ENCODE measurements at places on chromosomes 1 and 21.

GRCh38 chr21:44532712-44533111 is 7.3 kb downstream of the KRTAP10-1 start:
- no peak for DNase-seq

DNA sequence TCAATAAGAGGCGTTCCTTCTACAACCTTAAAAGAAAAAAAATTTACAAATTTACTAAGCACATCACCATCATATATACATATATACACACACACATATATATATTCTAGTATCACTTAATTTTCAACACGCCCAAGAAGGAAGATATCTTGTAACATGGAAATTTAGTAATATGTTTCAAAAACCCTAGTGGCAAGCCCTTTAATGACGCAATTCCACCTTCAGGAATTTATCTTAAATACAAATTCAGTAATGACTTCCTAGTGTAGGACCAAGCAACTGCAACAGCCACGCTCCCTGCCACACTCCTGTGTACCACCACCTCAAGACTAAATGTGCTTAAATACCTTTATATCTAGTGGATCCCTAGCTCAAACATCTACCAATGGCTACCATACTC is 12.5 kb downstream of the LBR start:
- DNase-seq, result no peak

- no peak for DNase-seq
Observed at GRCh38 chr21:46226920-46227599, 1.5 kb downstream of the LSS start.

DNA sequence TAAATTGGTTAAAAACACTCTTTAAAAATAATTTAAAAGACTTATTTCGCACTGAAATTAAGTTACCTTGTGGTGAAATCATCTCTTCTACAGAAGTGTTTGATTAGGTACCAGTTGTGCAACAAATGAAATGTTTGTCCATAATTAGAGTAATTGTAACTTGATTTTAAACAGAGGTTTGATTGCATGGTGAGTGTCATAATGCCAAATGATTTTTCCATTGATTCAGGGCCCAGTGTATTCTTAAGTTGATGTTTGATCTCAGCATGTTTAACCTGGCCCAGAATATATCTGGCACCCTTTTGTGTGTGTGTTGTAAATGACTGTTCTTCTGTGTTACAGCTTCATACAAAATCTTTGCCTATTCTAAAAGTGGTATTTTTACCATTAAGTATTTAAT is 28.5 kb downstream of the LRRC8B start:
- DNase-seq, result no peak

GRCh38 chr1:236746785-236747184 is 48.3 kb upstream of the MTR start:
- no peak for DNase-seq

DNA sequence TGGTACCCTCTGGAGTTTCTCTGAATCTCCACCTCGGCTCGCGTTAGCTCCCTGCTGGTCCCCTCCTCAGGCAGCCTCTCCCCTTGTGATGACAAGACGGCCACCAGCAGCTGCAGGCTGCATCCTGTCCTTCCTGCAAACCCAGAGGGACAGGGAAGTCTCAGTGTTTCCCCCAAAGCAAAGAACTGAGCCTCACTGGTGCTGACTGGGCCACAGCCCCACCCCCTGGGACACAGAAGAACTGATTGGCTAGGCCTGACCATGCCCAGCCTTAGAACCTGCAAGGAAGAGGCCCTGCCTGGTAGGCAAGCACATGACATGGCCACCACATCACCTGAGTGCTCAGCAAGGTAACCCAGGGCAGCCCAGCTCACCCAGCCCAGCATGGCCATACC is 34.6 kb downstream of the TMEM51 start:
- DNase-seq, result no peak

DNA sequence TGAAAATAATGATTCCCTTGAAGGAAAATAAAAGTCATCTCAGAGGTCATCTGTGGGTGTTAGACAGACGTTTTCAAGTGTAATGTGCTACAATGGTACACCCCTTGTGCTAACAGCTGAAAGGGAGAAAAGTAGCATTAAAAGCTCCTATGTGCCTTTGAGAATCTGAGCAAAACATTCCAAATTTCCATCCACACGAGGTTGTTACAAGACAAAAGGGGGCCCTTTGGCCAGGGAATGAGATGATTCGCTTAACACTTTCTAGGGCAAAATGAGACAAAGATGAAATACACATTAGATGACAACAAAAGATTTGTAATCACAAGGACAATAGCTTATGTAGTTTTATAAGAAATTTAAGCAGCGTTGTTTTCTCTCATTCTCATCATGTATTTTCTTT is 303.6 kb downstream of the LMX1A start:
- DNase-seq, result no peak

DNA sequence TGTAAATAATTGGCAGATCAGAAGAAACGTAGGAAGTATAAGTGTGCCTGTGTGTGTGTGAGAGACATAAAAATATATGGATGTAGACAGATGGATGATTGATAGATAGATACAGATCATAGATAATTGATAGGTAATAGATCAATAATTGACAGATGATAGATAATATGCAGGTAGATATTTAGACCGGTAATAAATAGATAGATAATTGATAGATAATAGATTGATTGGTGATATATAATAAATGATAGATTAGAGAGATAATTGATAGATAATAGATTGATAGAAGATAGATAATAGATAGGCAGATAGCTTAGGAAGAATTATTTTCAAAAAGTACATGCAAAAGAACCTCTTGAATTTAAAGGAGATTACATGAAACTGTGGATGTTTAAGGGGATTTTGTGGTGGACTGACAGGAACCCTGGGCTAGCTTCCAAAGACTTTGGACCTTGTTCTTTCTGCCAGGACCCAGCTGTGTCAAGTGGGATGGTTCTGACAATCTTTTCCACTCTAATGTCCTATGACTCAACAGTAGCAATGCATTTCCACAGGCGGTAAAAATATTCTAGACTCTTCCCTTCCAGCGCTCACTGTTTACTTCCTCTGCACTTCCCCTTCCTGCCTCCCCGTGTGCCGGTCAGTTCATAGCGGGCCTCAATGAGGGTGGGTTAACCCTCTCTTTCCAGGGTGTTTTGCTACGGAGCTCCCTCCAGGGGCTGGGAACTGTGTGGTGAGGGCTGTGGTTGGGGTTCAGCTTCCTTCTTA is 39.4 kb downstream of the KCNJ15 start:
- no peak for DNase-seq

- no peak for DNase-seq
Observed at GRCh38 chr1:24528744-24529143, 26.1 kb downstream of the RCAN3 start.

GRCh38 chr1:230165536-230165935 is 98.5 kb downstream of the GALNT2 start:
- DNase-seq, result no peak

GRCh38 chr21:40402884-40403582 is 443.9 kb downstream of the DSCAM start:
- DNase-seq, result no peak

DNA sequence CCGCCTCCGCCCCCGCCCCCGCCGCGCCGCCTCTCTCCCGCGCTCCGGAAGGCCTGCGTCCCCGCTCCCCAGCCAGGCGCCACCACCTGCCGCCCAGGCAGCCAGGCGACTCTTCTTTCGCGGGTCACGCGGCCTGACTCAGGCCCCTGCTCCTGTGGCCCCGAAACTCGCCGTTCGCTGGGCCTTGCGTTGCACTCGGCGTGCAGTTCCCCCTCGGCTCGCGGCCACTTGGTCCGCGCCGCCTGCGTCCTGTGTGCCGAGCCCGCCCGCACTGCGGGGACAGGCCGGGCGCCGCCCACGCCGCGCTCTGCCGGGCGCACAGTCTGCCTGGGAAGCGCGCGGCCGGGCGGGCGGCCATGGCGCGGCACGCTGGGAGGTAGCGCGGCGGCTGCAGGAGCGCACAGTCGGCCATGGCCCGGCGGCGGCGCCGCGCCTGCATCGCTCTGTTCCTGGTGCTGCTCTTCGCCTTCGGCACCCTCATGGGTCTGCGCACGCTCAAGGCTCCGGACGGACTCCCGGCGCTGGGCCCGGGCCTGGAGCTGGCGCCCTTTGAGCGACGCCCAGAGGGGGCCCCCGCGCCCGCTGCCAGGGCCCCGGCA is at the start of gene MANEAL:
Gene MANEAL (plus strand): TSS at position 75 of the 599 bp plus-strand sequence. CDS start 336 bp downstream, at position 411.
- DNase-seq, result peak; percentile 11

GRCh38 chr1:247114351-247115140 is 10.4 kb upstream of the ZNF669 start:
- DNase-seq, result no peak

DNA sequence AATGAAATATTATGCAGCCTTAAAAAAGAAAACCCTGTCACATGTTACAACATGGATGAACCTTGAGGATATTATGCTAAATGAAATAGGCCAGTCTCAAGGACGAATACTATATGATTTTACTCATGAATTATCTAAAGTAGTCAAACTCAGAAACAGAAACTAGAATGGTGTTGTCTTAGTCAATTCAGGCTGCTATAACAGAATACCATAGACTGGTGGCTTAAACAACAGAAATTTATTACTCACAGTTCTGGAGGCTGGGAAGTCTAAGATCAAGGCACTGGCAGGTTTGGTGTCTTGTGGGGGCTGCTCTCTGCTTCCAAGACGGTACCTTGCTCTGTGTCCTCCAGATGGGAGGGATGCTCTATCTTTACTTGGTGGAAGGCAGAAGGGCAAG is 113.8 kb upstream of the DNAH14 start:
- DNase-seq, result no peak

GRCh38 chr1:8541961-8542521 is 224.1 kb downstream of the SLC45A1 start:
- DNase-seq, result no peak

DNA sequence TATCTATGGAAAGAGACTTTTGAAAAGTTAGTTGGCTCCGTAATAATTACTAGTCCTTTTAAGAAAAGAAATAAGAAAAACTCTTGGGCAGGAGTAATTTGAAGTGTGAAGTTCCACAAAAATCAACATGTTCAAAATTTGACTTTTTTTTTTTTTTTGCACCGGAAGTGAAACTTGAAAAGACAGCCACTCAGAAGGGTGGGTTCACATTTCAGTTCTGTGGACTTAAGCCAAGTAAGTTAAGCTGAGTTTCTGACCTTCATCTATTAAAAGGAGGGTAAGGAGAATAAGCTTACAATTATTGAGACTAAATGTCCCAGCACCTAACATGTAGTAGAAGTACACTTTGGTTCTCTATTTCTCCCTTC is 11.0 kb downstream of the RO60 start:
- DNase-seq, result no peak

DNA sequence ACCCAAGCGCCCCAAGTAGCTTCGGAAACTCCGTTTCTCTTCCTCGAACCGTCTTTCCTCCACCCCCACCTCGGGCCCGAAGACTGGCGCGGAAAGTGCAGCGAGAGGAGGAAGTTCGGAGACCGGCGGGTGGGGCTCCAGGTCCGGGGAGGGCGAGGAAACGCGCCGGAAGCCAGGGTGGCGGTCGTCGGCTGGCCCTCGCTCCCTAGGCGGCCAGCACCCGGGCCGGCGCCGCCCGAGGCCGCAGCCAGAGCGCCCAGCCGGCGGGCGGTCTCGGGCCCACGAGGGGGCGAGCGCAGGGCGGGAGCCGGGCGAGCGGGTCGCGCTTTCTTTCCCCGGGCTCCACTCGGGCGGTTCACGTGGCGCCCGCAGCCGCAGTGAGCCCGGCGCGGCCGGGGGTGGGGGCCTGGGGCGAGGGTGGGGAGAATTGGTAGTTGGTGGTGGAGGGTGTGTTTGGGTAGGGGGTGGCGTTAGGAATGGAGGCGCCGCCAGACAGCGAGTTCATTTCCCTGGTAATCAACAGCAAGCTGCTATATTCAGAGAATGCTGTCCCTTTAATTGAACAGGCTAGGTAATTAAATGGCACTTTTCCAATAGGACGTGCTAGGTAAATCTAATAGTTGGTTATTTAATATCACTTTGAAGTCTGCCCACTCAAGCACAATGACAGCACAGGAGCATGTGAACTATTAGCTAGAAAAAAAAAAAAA is 6.7 kb downstream of the LMO4 start:
- DNase-seq, result no peak

- no peak for DNase-seq
Observed at GRCh38 chr1:6922096-6922931, 137.1 kb downstream of the CAMTA1 start.

GRCh38 chr1:9865724-9866123 is 42.0 kb upstream of the CLSTN1 start:
- no peak for DNase-seq

DNA sequence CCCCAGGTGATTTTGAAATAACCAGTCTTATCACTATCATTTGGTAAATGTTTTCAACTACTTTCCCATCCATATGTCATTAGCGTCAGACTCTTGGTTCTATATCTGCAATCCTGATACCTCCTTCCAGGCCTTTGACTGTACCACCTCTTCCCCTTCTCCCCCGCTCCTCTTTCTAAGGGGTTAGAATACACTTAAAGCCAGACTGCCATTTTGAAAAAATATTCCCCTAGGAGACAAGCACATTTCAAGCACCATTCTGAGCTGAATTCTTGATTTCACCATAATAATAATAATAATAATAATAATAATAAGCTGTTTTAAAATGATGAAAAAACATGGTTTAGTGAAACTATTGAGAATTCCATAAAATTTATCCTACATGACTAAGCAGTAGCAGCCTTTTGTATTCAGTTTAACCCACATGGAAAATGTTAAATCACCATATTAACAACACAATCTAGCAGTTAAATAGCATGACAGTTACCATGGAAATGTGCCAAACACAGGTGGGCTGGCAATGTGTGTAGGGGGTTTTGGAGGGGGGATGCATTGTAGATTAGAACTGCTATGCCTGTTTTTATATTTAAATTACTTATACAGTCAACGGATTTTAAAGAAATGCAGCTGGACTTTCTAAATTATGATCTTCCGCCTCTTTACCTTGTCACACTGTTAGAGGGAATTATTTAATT is 480.2 kb upstream of the DEPDC1 start:
- no peak for DNase-seq

GRCh38 chr1:244384066-244384465 is 67.6 kb downstream of the ADSS2 start:
- DNase-seq, result no peak

DNA sequence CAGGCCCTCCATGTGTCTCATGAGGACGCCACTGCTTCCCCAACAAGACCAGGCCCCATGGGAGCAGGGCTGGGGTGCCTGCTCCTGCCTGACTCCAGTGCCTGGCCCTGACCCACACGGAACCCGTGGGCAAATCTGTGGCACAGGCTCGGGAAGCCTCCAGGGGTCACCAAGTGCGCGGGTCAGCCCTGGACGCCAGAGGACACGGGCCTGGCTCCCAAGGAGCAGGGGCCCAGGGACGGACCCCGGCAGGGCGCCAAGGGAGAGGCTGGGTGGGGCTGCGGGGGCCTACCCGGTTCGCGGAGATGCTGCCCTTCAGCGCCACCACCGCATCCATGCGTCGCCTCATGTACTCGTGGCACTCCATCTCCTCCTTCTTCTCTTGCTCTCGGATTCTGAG is 31.9 kb downstream of the CFAP74 start:
- no peak for DNase-seq

GRCh38 chr1:192739476-192740184 is 69.2 kb upstream of the RGS2 start:
- DNase-seq, result no peak

GRCh38 chr1:164886101-164886500 is 327.1 kb downstream of the PBX1 start:
- DNase-seq, result no peak
